ENCODE measurements at places on chromosomes 2 and 18.

- no peak for DNase-seq
Measured at GRCh38 chr18:26875040-26875654, 9.6 kb upstream of the AQP4 start.

DNA sequence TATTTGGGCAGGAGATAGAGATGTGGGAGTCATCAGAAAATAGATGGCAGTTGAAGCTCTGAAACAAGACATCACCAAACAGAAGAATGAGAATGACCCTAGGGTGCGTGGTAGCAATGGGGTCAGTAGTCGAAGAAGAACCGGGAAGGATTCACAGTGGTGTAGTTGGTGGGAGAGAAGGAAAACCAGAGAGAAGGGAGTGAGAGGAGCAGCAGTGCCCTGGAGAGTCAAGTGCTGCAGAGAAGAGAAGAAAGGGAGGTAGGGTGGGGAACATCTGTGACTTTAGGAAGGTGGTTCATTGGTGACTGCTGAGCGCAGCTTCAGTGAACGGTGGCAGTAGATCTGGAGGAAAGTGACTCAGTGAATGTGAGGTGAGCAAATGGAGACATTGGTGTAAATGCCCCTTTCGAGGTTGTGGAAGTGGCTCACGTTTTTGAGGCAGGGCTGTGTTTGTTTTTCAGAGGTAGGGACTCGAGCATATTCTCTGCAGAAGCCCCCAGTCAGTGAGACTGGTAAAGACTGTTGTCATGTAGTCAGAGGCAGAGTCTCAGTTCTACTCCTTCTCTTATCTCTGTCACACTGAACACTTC, 36.4 kb downstream of the CDC42EP3 start:
- no peak for DNase-seq

DNA sequence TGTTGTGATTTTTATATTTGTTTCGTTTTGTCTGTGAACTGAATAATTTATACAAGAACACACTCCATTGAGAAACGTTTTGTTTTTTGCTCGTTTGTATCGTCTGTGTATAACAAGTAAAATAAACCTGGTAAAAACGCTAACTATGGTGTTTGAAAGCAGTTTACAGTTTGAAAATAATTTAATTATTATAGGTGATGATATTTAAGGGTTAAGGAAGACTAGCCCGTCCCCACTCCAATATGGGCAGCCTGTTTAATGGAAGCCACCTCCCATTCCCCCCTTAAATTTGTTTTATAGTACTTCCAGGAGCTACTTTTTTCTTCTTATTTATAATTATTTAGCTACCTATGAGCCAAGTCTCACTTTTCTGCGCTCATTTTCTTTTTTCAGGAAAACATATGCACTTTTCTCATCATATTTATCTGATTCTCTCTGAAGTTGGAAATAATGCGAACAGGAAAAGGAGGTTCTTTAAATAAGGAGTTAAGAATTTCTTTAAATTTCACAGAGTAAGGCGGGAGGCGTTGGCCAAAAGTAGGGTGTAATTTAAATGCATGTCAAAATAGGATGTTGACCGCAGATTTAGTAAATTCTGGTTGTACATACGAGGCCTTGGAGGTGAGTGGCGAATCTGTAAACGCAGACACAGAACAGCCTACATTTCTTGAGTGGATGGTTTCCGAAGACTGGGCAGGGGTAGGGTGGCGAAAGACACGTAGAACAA, 9.8 kb downstream of the TBR1 start:
- no peak for DNase-seq

GRCh38 chr18:41579185-41579584, 375.8 kb upstream of the PIK3C3 start:
- DNase-seq = no peak

- DNase-seq = no peak
Measured at GRCh38 chr2:95041060-95041823, 15.7 kb downstream of the MAL start.

DNA sequence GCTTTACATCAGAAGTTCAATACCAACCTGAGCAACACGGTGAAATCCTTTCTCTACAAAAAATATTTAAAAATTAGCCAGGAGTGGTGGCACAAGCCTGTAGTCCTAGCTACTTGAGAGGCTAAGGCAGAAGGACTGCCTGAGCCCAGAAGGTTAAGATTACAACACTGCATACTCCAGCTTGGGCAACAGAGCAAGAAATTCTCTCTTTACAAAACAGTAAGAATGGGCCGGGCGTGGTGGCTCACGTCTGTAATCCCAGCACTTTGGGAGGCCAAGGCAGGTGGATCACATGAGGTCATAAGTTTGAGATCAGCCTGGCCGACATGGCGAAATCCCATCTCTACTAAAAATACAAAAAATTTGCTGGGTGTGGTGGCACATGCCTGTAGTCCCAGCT, 113.2 kb downstream of the USP34 start:
- DNase-seq = no peak

GRCh38 chr2:222904557-222905258, 43.9 kb downstream of the ACSL3 start:
- DNase-seq = no peak

- no peak for DNase-seq
Measured at GRCh38 chr2:178718283-178718682, 88.9 kb downstream of the TTN start.

- no peak for DNase-seq
Measured at GRCh38 chr18:64164883-64165282, 16.0 kb upstream of the LINC00305 start.

- DNase-seq = no peak
Measured at GRCh38 chr2:233849607-233850271, 4.6 kb downstream of the HJURP start.

DNA sequence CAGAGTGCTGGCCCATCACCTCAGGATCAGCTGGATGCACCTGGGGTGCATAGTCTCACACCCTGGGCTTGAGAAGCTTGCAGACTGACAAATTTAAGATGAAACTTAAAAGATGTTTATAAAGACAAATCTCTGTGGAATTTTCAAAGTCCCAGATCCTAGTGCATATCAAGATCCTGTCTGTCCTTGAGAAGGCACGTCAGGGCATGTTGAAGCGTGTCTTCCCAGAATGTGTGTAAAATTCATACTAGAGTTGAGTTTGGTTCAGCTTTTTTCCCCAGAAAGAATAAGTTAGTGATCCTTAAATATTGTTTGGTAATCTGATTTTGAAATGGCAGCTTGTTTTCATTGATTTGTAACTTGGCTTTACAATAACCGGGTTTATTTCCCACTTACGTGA, 27.5 kb downstream of the INSIG2 start:
- DNase-seq = no peak

- no peak for DNase-seq
Measured at GRCh38 chr2:200618590-200619021, 32.8 kb downstream of the AOX1 start.
